NCI-H1092 treated with DMSO at 0.1 percent for 48 hours (cell line): ENCODE measurements at places on chromosomes 6 and 20.

DNA sequence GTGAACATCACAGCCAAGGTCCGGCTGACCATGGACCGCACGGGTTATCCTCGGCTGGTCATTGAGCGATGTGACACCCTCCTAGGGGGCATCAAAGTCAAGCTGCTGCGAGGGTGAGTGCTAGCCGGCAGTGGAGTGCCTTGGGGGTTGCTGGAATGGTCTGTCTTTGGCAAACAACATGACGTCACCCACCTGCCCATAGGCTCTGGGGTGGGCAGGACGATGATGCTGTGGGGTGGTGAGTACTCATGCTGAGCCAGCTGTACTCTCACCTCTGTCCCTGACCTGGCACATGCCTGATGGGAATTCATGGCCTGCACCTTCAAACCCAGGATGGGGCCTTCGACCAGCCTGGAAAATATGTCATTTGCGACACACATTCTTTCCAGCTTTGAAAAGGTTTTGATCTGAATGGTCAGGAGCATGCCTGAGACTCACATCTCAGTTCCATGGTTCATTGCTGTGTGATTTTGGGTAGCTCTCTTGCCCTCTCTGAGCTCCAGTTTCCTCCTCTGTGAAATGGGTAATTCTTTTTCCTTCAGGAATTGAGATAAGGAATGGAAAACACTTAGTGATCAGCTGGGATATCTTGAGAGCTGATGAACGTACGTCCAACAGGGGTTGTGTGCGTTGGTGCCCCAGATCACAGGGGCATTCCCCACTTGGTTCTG lies 6.7 kb downstream of the BPIFB4 start:
- DNase-seq, result no peak

DNA sequence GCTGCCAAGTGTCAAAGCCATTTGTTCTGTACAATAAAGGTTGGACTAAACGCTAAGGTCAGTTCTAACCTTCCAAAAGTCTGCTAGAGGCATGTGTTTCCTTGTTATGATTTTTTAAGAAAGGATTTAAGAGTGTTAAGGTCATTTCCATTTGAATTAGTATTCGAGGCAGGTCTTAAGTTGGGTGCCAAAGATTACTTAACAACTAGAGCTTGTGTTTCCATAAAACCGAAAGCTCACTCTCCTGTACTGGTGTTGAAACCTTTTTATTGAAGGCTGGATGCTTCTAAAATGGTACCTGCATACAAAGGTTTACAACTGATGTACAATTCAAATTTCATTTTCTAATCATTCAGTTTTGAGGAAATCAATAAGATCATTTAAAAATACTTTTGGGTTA lies 82.4 kb downstream of the RNF144B start:
- DNase-seq, result no peak

DNA sequence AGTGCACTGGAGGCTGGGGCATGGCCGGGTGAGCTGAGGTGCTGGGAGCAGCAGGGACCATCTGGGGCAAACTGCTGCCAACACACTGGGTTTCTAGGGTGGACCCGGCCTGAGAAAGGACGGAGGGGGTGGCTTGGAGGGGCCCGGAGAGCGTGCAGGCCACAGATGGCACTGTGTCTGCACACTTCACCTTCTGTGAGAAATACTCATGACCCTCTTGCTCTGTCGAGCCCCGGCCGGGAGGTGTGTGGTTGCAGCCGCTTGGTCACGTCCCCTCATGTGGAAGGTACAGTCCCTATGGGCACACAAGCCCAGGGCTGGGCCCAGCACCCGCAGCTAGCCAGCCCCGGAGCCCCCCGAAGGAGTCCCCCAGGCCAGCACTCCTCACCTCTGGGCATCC lies 59.7 kb downstream of the RBM38 start:
- DNase-seq, result no peak

GRCh38 chr6:95601133-95601532 lies 23.8 kb downstream of the MANEA start:
- DNase-seq, result no peak

DNA sequence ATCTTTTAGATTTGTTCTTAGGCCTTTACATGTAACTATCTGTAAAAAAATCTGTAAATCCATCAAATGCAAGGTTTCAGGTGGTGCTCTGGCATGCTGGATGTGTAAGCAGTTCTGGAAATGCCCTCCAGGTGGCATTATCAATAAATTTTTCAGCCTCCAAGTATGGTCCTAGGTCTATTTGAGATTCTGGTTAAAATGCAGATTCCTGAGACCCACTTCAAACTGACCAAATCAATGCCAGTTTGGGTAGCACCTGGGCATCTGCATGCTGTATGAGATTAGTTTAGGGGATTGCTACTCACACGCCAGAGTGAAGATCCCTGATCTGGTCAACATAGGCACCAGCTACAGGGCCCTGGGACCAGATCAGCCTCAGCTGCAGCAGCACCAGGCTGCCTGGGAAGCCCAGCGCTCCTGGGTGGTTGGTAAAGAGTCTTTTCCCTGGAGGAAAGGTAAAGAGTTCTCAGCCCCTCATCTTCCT lies 507.3 kb upstream of the CITED2 start:
- DNase-seq, result peak; percentile 29

DNA sequence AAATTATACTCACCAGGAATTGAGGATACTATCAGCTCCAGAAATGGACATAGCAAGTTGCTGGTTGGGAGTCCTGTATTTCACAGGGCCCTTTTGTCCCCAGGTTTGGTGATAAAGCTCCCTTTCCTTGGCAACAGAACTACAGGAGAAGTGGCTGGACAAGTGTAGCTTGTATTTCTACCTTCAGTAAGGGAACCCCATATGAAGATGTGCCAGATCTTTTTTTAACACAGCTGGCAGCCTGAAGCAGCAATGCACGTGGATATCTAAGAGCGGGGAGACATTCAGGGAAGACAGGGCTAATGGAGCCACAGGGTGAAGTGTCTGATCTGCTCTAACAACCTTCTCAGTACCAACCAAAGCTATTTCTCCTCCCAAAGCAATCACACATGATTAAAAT lies 373.9 kb upstream of the ID4 start:
- DNase-seq, result no peak

- DNase-seq, result no peak
Observed at GRCh38 chr6:24233813-24234442, 107.9 kb downstream of the NRSN1 start.

DNA sequence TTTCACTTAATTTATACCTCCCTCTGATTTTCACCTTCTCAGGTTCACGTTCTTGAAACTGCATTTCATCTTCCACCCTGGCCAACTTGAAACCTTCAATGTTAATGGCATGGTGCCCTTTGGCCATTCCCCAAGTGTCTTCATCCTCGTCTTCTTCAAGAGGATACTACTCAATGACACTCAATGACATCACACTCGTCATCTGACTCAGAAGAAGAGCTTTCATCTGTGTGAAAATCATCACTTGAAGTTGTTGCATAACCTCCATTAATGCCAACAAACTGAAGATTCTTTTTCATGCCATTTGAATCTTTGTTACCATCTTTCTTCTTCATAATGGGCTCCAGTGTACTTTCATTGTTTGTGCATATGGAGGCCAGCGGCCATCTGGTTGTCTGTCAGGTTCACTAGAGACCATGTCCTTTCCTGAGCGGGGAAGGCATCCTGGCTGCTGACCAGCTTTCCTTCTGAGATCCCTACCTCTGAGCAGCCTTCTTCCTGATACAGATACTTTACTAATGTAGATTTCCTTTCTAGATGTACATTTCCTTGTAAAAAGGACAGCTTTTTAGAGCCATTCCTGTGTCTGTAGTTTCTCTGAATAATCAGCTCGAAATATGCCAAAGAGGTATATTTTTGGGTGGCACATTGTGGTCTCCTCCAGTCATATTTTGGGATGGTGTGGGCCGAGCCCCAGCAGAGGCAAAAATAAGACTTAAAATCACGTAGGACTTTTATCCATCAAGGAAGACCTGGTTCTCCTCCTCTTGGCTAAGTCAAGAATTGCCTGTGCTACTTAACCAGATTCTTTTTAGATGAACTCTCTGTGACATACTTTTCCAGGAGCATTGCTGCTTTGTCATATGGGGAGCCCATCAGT lies 21.3 kb downstream of the TRMT6 start:
- no peak for DNase-seq

GRCh38 chr6:111604259-111605099 lies 1.2 kb downstream of the TRAF3IP2 start:
- no peak for DNase-seq
